ENCODE measurements at places on chromosomes 6 and 20. TPM values are rescaled to one million over a fixed set of nuclear protein-coding genes. Genes with fewer than 3 reads are reported as not detected.

Gene ARMC2
- total RNA-seq = 11.3 TPM

Gene HDGFL1
- total RNA-seq = 0.11 TPM

GRCh38 chr6:36216559-36216958, 20.0 kb downstream of the BRPF3 start:
- no peak for DNase-seq

Gene ANGPT4
- total RNA-seq = 0.35 TPM

Gene PRR18
- 0.31 TPM for total RNA-seq

- DNase-seq = peak; percentile 19
Measured at GRCh38 chr6:40394381-40394780, 192.8 kb downstream of the LRFN2 start.

DNA sequence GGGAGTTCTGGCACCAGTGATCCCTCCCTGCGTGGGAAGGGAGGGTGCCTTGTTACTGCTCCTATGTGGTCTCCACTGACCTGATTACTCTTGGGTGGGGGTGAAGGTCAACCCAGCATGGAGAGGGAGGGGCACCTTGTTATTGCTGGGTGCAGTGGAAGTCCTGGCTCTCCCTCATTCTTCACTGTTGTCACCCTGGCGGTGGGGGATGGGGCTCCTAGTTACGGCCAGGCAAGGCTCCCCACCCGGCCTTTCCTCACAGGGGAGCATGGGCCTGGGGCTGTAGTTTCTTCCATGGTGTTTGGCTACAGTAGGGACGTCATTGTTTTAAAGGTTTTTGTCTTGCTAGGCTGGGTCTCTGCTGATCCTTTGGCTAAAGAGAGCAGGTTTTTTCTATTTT, 40.8 kb downstream of the PACSIN1 start:
- no peak for DNase-seq

DNA sequence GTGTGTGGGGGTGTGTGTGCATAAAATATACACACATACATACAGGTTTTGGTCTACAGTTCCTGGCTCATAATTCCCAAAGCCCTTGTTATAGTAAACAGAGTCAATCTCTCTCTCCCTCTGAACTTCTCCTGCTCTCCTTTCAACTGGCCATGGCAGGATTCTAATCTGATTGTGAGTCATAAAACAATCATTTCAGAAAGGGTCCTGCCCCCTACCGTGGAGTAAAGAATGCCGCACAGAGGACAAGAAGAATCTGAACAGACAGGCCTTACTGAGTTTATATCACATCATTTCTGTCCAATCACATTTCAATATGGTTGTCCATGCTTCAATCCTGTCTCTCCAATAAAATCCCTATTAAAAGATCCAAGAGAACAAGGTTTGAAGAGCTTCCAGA, 416.9 kb downstream of the FRK start:
- DNase-seq = no peak

- no peak for DNase-seq
Measured at GRCh38 chr6:10310826-10311225, 104.0 kb downstream of the TFAP2A start.

DNA sequence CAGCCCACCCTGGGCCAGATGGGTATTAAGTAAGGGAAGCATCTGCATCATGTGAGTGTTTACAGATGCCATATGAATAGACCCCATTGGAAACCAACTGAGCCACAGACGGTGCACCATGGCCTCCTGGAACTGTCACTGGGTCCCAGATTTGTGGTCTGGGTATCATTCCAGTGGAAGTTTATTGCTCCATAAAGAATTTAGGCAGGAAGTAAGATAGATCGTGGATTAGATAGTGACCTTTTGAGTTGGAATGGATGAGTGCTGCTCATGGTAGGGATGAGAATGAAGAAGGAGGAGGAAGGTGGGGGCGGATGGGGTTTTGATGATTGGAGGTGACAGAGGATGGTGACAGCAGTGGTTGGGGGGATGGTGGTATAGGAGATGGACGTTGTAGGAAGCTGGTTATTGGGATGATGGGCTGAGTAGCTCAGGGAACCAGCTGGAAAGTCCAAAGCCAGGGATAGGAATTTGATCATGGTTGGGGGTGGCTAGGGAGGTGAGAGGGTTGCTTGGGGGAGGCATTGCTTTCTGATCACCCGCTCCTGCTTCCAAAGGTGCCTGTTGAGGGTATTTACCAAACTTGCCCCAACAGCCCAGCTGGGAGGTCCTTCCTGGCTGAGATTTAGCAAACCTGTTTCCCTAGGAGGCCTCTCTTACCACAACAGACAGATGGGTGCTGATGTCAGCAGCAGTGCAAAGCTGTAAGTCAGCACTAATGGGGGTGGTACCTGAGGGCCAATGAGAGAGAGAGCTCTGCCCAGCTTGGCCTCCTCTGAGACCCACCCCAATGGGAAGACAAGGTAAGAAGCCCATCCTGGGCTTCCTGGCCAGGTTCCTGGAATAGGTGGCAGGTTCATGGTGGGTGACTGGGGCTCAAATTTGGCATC, 78.0 kb downstream of the VEGFA start:
- no peak for DNase-seq

DNA sequence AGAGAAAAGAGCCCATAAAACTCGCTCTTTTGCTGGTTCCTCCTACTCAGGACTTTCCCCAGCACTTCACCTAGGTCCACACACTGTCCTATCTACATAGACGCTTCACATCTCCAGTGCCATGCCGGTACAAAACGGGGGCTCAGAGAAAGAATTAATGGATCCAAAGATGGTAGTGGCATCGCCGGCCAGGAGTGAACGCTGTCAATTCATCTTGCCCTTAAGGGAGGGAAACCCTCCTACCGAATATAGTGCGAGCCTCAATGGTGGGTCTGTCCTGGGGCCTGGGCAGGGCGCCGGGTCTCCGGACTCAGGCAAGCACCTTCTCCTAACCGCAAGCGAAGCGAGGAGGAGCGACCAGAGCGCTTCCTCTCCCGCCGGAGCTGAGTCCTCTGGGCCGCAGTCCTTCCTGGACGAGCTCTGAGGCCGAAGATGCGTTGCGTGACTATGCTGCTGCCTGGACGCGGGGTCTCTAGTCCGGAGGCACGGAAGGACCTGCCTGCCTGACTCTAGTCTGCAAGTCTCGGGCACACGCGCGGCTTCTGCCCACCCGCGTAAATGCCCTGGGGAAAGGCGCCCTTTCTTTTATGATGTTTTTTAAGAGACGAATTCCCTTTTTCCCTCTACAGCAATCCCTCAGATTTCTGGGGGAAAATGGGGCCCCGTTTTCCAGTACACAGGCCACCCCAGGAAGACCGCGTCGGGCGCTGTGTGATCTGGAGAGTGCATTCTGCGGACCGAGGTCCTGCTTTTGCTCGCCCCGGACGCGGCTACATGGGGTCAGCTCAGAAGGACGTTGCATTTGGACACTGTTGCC, 100.1 kb upstream of the PRDM1 start:
- DNase-seq = no peak

- DNase-seq = peak; percentile 90
Measured at GRCh38 chr6:26156105-26156849, 69.0 kb downstream of the HFE start.

GRCh38 chr20:35510951-35511735, 18.3 kb downstream of the C20orf173 start:
- DNase-seq = no peak

- no peak for DNase-seq
Measured at GRCh38 chr20:39849171-39849570, 839.9 kb downstream of the MAFB start.

GRCh38 chr6:160348223-160349019, at the start of gene SLC22A3:
SLC22A3 (plus strand) TSS chr6:160348378; CDS start chr6:160348420, 42 bp downstream.
- peak; percentile 31 for DNase-seq

Measured in mesothelial cell of epicardium (in vitro differentiated cells).